ENCODE measurements at places on chromosomes 6 and 20.

- no peak for DNase-seq
Observed at GRCh38 chr6:48110436-48111142, 408 bp downstream of the PTCHD4 start.

DNA sequence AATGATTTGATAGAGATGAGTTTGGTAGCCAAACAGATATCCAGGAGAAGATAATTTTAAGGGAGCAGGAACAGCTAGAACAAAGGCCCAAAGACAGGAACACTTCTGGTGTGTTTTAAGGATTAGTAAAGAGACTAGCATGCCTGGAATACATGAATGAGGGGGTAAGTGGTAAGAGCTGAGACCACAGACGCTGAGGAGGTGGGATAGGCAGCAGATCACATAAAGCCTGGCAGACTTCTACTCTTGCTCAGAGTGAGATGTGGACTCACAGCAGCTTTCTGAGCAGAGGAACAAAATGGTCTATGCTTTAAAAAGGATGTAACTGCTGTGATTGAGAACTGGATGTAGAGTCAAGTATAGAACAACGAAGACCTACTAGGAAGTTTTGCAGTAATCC is 100.1 kb downstream of the EPHA7 start:
- no peak for DNase-seq

- DNase-seq, result no peak
Observed at GRCh38 chr6:131765804-131766135, 42.0 kb upstream of the ENPP1 start.

- DNase-seq, result no peak
Observed at GRCh38 chr20:14744723-14745122, 407.3 kb upstream of the FLRT3 start.

DNA sequence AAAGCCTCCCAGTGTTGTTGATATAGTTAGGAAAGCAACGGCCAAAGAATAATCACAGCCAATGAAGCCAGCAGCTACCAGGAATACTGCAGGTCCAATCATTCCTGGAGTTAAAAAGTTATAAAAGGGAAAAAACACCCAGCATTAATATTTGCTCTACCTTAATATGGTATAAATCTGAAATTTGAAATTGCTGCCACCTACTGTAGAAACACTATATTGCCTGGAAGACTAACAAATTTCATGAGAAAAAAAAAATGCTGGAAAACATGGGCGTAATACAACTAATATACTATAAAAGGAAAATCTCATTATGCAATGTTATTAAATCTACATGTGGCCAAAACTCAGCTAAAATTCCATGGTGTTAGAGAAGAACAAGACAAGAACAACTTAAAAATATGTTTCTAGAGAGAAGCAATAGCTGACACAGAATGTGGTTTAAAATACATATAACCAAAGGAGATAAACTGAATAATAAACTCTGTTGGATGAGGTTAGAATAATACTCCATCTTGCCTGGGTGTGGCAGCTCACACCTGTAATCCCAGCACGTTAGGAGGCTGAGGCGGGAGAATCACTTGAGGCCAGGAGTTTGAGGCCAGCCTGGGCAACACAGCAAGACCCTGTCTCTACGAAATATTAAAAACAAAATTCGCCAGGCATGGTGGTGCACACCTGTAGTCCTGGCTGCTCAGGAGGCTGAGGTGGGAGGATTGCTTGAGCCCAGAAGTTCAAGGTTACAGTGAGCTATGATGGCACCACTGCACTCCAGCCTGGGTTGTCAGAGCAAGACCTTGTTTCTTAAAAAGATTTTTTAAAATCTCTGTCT is 43.1 kb downstream of the SLC17A5 start:
- no peak for DNase-seq

GRCh38 chr6:22227824-22228610 is 68.8 kb downstream of the PRL start:
- no peak for DNase-seq

- DNase-seq, result no peak
Observed at GRCh38 chr20:20076297-20077065, 24.1 kb downstream of the CFAP61 start.

- no peak for DNase-seq
Observed at GRCh38 chr20:62571669-62572344, 70.5 kb upstream of the SLCO4A1 start.

DNA sequence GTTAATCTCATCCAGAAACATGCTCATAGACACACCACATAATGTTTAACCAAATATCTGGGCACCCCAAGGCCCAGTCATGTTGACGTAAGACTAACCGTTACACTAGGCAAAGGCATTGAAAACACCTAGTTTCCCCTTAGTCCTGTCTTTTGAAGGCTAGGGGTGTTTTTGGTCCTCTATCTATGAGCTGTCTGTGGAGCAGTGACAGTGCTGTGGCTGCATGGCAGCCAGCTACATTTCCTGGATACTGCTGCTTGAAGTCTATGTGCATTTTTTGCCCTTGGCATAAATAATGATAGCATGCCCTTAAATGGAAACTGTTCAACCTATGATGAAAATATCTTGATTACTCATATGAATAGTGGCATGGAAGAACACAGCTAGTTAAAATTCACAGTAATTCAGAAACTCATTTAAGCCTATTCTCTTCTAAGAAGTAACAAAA is 18.6 kb downstream of the FARS2 start:
- no peak for DNase-seq

- no peak for DNase-seq
Observed at GRCh38 chr6:152503546-152503945, 133.6 kb downstream of the SYNE1 start.

DNA sequence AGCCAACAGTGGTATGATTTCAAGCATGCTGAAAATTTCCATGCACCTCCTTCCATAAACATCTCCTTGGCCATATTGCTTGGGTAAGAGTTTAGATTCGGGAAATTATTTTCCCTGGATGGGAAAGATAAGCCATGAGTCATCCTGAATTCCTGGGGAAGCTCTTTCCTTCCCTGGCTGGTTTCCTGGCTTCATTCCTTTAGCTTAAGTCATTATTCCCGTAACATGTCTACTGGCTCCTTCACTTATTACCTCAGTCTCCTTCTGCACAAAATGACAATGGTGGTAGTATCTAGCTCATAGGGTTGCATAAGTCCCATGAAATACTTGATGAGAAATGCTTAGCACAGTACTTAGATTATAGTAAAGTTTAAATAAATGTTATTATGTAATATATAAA is 27.6 kb downstream of the TINAG start:
- no peak for DNase-seq

DNA sequence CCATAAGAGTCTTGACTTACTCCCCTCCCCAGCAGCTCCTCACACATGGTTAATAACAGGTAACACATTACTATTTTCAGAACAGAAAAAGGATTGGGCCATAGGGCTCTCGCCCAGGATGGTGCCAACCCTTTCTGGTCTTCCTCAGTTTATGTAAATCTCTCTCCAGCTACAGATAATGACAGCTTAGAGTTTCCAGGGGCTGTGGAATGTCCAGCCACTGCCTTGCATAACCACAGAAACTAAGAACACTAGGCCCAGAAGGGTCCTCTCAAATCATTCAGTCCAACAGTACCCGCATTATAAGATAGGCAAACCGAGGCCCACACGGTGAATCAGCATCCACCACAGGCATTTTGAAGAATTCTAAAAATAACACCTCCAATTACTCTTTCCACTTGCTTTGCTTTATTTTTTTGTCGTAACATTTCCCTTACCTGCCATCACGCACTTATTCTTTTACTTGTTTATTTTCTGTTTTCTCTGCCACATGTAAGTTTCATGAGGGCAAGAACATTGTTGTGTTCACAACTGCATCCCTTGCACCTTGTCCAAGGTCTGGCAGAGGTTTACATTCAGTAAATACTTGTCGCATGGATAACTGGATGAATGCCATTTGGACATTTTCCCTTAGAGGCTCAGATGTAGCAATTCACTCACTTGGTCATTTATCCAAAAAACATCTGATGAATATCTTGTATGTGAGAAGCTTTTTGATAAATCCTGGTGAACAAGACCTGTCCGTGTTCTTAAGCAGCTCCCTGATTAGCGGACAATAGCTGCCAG is 6.4 kb upstream of the SDC4 start:
- no peak for DNase-seq

GRCh38 chr20:33825340-33826269 is 14.5 kb downstream of the CHMP4B start:
- DNase-seq, result no peak

DNA sequence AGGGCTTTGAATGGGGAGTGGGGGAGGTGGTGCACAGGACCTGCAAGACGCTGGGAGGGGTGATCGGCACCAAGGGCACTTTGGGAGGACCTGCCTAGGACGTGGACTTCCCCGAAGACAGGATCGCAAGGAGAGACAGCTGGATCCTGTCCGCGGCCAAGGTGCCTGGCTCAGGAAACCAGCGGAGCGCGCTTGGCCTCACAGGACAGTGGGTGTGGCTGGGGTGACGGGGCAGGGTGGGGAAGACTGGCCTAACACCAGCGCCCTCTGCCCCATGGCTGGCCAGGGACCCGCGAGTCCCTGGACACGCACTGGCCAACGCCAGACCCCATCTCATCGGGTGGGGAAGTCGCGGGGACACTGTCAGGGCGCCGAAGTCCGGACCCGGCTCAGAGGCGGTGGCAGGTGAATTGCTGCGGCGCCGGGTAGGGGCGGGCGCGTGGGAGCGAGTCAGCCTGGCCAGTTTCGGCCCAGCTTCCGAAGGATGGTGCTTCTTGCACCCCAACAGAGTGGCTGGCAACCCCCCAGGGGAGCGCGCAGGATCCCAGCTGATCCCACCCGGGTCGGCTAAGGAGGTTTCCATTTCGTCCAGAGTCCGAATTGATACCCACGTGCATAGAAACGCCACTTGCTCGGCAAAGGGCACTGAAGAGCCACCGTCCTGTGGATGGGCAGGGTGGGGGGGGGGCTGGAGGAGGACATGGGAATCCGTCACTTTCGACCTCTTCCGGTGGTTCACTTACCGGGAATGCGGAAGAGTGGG is 785 bp upstream of the THBD start:
- DNase-seq, result no peak

DNA sequence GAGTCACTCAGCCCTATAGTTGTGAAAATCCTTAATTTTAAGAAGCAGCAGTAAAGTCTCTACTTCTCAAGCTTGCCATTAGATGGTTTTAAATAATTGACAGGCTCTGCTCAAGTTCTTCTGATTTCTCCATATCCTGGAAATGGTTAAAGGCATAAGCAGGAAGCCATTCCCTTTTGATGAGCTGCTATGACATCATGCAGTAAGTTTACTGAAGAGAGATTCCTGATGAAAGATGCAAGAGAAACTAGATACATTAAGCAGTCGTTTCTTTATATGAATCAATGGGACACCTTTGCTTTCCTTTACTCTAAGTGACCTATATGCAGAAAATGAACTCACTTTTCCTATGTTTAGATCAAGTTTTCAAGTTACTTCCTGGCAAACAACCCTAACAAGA is 9.8 kb downstream of the POPDC3 start:
- DNase-seq, result no peak

GRCh38 chr6:161308075-161308655 is 34.3 kb upstream of the AGPAT4 start:
- no peak for DNase-seq

DNA sequence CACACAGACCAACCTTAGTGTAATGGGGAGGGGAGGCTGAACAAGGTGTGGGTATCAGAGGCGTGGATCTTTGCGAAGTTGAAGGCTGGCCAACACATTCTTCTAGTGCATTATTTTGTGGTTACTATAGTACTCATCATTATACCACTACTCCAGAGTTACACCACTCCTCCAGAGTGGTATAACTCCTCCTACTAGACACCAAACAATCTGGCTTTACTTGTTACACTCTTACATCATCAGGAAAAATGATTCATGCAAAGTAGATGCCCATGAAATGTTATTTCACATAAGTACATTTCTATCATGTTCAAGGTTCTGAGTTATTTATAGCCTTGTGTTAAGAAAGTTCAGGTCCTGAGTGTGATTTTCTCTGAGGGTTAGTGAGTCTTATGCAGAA is 443.1 kb upstream of the OPRM1 start:
- DNase-seq, result no peak

DNA sequence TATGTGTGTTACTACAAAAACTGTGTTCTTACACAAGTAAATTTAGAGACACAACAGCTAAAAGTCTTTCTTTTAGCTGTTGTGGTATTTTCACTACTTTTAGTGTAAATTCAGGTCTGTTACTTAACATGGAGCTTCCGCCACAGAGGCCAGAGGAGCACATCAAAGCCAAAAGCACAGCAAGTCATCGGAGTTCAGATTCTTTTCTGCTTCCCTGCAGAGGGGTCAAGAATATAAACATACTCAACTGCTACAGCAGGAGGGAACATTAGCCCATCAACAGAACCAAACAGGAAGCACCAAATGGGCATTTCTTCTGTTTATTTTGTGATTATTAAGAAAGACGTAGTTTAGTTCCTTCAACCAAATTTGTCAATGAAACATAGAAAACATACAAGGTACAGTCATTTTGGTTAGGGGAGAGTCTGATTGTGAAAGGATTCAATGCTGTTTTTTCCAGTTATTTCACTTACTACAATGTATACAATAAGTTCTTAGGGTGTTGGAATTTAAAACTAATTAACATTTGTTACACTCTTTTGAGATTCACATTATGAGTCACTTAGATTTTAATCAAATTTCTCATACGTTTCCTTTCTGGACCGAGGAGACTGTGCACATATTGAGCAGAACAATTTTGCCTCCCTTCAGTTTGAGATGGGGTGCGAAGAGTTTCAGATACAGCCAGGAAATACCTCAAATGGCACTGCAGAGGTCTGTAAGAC is 42.8 kb upstream of the DSE start:
- no peak for DNase-seq

- no peak for DNase-seq
Observed at GRCh38 chr6:127178746-127179145, 60.3 kb downstream of the RSPO3 start.

DNA sequence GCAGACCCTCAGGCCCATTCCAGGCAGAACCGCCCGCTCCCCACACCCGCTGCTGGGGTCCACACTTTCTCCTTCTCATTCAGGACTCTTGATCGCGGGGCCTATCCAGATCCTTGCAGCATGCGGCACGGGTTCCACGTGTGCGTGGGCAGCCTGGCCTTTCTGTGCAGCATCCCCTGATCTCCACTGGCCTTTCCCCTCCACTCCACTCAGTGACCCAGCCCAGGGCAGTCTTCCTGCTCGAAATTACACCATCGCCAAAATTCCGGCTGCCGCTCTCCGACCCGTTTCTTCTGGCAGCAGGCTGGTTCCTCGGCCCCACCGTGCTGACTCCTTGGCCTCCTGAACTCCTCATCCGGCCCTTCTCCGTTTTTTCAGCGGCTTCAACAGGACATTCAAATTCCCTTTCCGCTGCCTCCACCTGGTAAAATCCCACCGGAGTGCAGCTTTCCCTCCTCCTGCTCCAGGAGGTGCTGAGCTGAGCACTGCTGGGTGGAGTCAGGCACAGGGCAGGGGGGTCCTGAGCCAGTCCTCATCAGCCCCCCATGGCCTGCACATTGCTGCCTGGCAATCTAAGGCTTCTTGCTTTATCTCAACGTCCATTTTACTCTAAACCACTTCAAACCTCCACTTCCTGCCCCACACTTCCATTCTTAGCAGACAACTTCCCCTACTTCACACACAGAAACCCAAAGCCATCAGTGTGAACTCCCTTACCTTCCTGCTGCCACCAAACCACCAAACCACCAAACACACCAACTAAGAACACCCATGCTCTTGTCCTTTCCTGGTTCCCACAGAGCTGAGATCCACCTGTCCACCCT is 9.0 kb downstream of the SFT2D1 start:
- DNase-seq, result no peak
